ENCODE measurements at places on chromosomes 7 and 10. TPM values are rescaled to one million over a fixed set of nuclear protein-coding genes. Genes with fewer than 3 reads are reported as not detected.

DNA sequence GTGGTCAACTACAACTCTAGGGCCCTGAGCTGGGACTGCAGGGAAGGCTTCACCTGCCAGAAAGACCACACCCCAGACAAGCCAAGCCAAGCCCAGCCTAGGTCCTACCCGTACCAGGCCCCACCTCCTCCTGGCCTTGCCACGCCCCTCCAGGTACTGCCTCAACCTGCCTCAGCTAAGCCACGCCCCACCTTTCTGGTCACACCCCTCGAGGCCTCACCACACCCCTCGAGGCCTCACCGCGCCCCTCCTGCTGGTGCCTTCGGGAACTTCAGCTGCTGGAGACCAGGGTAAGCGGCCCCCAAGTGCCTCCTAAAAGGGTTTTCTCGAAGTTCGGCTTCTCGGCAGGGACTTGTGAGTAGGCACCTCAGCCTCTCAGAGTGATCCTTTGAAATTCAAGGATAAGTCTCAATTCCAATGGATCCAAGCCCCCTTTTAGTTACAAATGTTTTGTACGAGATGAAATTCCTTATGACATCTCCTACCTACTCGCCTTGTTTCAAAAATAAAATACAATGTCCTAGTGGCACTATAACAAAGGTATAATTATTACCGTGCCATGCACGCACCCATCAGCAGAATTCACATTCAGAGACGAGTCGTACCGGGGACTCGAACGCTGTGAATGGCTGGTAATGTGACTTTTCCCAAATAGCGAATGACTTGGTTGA, 171.2 kb downstream of the ARHGAP21 start:
- no peak for DNase-seq

GRCh38 chr10:129765664-129766550, 198.2 kb downstream of the EBF3 start:
- DNase-seq, result peak; percentile 50

DNA sequence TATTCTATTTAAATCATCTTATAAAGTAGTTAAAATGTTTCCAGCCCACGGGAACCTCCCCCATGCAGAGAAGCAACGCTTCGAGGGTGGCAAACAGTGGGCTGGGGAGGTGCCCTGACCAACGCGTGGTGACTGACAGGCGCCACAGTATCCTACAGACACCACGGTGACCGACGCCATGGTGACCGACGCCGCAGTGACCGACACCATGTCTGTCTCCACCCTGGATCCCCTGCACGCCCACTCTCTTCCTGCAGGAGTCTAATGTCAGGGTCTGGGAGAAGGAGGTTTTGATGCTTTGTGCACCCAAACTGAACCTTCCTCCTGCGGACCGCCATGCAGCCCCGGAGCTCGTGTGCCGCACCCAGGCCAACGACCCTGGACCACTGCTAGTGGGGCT, 464.4 kb downstream of the PTPRN2 start:
- DNase-seq, result no peak

- DNase-seq, result no peak
These were observed 22.7 kb upstream of the ZWINT start for GRCh38 chr10:56383806-56384205.

DNA sequence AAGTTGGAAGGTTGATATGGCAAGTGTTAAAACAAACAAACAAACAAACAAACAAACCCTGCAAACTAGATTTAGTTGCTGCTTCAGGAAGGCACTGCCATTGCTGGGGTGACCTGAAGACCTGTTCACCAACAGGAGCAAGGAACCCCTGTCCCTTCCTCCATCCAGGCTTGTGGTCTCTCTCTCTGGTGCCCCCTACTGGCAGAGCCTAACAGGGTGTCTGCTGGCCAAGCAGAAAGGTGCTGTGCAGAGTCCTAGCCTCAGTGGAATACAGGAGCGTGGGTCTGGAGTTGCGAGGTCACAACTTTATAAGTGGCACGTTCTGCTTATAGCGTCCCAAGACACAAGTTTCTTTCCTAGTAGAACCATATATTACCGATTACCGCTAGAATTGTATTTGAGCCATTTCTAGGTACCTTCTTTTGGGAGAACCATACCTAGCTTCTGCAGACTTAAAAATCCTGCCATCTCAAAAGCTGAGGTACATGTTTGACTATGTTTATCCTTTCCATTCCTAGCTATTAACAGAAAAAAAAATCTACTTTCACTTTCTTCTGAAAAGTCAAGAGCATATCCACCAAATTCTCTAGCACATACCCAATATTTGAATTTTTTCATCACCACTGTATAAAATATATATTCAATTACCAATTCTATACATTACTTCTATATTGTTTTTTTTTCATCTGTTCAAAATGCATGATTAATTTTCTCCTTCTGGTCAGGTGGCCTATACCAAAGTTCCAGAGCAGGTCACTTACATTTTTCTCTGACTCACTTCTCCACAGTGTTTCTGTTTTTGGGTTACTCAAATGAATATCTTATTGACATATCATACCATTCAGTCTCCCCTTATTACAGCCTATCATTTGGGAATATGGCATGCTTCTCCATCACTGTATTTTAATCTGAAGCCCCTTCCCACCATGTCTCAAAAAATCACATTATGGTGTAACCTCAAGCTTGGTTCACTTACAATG, 29.1 kb upstream of the CALD1 start:
- DNase-seq, result peak; percentile 63

DNA sequence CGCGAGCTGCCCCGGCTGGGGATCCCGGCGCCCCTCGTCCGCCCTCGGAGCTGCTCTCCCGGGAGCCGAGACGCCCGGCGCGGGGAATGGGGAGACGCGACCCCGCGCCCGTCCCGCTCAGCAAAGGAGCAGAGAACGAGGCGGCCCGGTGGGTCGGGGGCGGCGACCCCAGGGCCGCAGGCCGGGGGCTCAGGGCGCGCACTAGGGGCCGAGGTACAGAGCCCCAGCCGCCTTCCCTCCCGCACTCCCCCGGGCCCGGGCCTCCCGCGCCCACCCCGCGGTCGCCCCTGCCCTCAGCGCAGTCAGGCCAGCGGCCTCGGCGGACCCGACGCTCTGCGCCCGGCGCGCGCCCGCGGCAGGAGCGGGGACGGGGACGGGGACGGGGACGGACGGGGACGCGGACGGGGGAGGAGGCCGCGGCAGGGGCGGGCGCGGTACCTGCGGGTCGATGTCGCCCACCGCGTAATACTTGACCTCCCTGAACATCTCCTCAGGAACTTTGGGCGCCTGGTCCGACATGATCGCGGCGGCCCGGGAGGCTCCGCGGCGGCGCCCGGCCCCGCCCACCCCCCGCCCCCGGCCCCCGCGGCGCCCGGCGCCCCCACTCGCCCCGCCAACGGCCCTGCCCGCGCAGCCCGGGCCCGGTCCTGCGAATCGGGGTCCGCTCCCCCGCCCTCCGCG, 373 bp downstream of the PAXIP1 start:
- DNase-seq, result peak; percentile 61

DNA sequence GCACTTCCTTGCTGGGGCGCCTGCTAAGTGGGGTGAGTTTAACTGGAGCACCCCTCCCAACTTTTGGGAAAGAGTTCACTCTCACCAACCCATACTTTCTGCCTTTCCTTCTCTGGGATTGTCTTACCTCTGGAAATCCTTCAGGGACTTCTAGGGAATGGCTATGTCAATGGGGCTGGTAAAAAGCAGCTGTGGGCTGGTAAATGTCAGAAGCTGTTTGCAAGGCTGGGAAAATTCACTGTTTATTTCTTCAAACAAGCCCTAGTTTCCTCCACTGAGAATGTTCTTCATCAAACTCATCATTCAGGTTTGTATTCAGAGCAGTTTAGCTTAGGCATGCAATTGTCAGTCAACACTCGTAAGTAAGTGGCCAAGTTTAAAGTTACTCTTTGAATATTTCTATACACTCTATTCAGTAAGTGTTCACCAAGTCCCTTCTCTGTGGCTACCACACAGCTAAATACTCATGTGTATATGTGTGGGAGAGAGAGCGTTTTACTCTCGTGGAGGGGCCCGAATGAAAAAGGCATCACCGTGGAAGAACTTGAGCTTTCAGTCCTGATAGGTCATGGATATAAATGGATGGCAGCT, 654.8 kb downstream of the LRMDA start:
- no peak for DNase-seq

GRCh38 chr10:129021594-129022304, 445.3 kb upstream of the MGMT start:
- no peak for DNase-seq

- no peak for DNase-seq
These were observed 74.3 kb downstream of the PTN start for GRCh38 chr7:137269240-137269639.

DNA sequence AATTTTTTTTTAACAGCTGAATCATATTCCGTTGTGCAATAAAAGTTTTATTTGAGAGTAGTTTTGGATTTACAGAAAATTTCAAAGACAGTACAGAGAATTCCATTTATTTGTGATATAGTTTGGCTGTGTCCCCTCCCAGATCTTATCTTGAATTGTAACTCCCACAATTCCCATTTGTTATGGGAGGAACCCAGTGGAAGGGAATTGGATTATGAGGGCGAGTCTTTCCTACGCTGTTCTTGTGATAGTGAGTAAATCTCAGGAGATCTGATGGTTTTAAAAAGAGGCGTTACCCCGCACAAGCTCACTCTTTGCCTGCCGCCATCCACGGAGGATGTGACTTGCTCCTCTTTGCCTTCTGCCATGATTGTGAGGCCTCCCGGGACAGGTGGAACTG, 228.0 kb upstream of the MAGI2 start:
- no peak for DNase-seq

GRCh38 chr10:133279326-133280226, 2.9 kb upstream of the ADAM8 start:
- no peak for DNase-seq

DNA sequence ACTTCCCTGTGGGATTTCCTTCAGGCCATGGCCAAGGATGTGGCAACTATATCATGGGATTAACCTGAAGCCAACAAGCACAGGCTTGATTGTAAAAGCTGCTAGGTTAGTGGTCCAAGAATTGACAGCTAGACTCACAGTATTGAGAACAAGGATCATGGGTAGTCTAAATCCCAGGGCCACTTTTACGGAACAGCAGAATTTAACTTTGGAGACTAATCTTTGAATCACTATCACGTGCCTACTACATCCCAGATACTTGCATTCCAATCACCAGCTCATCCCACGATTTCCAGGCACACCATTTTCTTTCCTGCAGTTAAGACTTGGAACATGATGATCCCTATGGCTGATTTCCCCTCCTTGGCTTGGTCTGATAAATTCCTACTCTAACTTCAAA, 65.6 kb upstream of the ADO start:
- no peak for DNase-seq

GRCh38 chr7:7693881-7694280, 24.5 kb downstream of the RPA3 start:
- no peak for DNase-seq

- no peak for DNase-seq
These were observed 91.2 kb downstream of the KAT6B start for GRCh38 chr10:74917481-74918077.

GRCh38 chr10:85433248-85433647, 933.3 kb downstream of the GRID1 start:
- no peak for DNase-seq

GRCh38 chr10:112844681-112845544, 105.1 kb upstream of the TCF7L2 start:
- DNase-seq, result no peak

GRCh38 chr7:47268851-47269836, 312.8 kb downstream of the TNS3 start:
- no peak for DNase-seq

- DNase-seq, result peak; percentile 92
These were observed 7.0 kb downstream of the NAT16 start for GRCh38 chr7:101172854-101173751.

- DNase-seq, result no peak
These were observed 542.4 kb upstream of the DPP6 start for GRCh38 chr7:153509768-153510167.

DNA sequence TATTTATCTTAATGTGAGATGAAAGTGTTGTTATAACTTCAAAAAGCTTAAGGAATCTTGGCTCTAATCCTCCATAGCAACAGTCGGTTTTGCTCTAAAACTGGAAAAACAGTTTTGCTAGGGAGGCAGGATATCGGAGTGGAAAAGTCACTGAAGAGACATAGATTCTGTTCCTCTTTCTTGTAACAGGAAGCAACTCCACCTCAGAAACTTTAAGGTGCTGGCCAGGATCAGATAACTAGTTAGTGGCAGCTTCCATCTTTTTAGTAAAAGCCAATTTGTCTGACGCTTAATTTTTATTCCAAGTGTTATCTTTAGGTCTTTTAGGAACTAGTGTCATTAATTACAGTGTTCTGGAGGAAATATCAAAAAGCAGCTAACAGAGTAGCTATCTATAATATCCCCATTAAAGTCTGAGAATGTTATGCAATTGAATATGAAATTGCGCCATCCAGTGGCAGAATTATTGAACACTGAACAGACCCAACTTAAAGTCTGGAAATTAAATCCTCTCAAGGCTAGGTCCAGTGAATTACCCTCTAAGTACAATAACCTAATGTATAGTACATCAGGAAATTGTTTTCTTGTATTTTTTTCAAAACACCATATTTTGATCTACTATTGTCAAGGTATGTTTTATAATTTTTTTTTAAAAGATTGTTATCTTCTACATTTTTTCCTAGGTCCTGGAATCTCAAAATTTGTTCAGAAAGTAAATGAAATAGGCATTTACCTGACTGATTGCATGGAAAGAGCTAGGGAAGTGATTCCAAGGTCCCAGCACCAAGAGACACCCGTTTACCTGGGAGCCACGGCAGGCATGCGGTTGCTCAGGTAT, 65.9 kb upstream of the CC2D2B start:
- no peak for DNase-seq

DNA sequence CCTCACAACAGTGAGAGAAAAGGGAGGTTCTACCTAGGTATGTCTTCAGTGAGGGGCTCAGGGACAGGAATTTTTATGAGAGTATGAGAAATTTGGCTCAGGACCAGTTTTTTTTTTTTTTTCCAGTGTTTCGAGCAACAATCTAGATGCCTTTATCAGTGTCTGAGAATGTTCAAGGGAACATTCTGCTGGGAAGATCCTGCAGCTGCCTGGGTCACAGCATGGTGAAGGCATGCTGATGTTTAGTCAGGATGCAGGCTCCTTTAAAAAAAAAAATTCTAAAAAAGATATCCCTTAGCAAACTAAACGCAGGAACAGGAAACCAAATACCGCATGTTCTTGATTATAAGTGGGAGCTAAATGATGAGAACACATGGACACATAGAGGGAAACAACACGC, 31.0 kb downstream of the SBDS start:
- no peak for DNase-seq

Gene ACTR3C
- 1.2 TPM for total RNA-seq

Gene SAP25
- total RNA-seq, result 2.1 TPM

Gene SUN3
- total RNA-seq, result not detected

Gene CHN2
- total RNA-seq, result 7.6 TPM

Gene TMEM229A
- total RNA-seq, result not detected

Gene MMD2
- not detected for total RNA-seq

Gene ZNF727
- 6.3 TPM for total RNA-seq

Gene ST8SIA6
- total RNA-seq, result 2.9 TPM

Gene ZNF853
- 12.2 TPM for total RNA-seq

Gene SH2D4B
- 0.27 TPM for total RNA-seq

Gene RELN
- 3.6 TPM for total RNA-seq

Gene MAT1A
- 0.13 TPM for total RNA-seq

Gene BMI1
- total RNA-seq, result 54.8 TPM

Gene BICC1
- total RNA-seq, result 46.8 TPM

Data from aorta (tissue), 5 donors.